Activated gamma-delta T cell treated with anti-CD3 and anti-CD28 coated beads, Interleukin-2, amount 50 U/mL, for 16 hours (primary cell): ENCODE measurements at places on chromosomes 16 and 17.

DNA sequence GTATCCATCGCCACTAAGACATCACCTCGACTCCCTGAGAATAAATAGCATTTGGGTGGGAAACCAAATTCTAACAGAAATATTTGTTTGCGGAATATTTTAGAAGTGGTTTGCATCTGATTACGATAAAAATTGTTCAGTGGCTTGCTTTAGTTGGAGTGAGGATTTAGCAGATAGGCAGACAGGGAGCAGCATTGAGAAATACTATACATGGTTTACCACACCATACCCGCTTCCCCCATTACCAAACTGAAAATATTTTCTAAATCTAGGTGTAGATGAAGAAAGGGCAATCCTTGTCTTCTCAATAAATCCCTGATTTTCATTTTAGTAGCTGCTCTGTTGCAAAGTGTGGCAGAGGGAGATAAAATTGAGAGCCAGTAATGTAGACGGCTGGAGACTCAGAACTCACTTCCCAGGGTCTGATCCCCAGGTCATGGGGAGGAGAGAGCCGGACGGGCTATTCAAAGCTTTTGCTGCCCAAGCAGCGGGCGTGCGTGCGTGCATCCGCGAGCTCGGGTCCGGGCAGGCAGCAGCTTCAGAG is 808 bp upstream of the BAHCC1 start:
- no peak for DNase-seq

GRCh38 chr17:32297424-32297823 is 31.8 kb downstream of the RHBDL3 start:
- no peak for DNase-seq

DNA sequence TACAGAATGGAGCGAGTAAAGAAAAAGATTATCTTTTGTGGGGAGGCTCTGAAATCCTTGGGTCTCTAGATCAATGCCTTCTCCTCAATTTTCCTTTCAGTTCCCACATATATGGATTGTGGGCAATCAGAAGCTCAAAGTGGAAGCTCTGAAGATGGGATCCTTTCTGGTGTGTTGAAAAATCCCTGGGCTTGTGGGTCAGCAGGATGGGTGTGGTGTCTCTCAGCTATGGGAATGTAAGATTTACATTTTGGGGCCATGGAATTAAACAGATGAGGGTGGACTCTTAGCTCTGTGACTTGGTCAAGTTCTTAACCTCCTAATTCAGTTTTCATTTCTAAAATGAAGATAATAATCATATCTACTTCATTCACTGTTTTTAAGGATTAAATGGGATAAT is 231.9 kb upstream of the CA10 start:
- DNase-seq: no peak

GRCh38 chr16:30005341-30006094 is 5.3 kb downstream of the DOC2A start:
- no peak for DNase-seq
